Keratinocyte (primary cell): ENCODE measurements at places on chromosomes 13 and 19.

DNA sequence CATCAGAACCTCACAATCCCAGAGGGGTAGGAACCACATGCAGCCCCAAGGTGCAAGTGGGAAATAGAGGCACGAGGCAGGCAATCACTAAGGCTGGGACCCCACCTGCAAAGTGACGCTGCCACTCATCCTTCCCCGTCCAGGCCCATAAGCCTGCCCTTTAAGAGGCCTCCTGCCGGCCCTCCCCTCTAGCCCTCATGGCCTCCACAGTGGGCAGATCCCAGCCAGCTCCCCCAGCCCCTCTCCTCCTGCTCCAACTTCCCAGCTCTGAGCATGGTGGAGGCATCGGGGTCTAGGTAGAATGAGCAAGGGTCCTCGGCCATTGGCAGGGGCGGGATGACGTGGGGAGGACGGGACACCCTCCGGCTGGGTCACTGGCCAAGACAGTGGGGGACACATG, 2.7 kb downstream of the ZSCAN18 start:
- no peak for DNase-seq

DNA sequence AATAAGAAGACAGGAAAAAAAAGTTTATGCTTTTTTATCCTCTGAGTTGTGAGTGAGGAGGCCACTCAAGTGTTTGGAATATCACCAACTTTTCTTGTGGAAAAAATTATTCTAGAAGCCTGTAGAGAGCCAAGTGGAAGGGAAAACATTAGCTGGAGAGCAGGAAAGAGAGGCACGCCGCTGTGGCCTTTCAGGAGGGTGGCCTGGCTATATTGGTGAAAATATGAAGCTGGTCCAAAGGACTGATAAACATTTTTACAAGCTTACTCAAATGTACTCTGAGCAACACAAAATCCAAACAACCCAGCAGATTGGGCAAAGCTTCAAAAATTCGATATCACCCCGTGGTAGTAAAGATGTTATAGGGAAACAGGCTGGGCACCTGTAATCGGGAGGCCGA, 2.3 kb upstream of the EIF3G start:
- DNase-seq, result no peak

DNA sequence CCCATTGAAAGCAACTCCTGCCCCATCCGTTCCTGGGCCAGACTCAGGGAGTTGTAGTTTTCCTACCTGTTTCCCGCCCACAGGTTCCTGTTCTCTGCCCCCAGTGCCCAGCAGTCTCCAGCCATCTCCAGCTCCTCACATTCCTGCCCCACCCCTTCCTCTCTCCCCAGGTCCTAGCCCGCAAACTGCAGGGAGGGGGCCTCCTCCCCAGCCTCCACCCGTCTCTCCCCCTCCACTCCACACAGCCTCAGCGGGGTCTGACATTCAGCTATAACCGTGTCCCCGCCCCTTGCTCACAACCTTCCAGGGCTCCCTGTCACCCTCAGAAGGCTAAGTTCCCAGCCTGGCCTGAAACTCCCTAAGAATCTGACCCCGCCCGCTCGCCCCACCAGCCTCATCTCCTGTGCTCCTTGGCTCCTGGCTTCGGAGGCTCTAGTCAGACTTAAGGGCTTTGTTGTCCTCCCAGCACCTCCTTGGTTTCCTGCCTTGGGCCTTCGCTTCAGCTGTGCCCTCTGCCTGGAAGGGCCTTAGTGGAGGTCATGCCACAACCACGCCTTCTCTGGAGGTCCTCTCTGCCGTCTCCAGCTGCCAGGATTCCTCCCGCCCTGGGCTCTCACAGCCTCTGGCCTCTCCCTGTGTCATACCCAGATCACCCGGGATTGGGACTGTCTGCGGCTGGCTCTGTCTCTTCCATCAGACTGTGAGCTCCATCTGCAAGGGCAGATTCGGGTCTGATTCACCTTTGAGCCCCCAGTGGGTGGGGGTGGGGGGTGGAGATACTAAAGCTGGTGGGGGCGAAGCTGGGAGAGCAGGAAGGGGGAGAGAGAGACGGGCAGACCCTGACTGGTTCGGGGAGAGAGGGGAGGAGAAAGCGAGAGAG, 5.1 kb upstream of the SPACA6 start:
- DNase-seq, result no peak

DNA sequence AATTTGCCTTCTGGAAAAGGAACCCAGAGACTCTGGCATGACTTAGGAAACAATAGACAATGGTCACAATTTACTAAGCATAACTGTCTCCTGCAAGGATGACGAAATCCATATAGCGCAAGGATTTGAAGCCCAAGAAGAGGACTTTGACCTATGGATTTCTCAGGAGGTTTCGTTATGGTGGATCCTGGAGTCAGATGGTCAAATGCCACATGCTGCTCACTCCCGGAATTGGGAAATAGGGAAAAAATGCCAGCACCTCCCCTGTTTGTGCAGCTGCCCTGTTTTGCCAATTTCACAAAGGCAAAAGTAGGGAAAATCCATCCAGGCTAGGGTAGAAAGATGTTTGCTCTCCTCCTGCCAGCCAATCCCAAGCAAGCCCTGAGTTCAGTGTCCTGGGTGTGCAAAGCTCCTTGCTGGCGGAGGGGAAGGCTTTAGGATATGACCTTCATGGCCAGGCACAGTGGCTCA, 23.4 kb downstream of the RDH8 start:
- no peak for DNase-seq

GRCh38 chr13:107117327-107118012, 549.5 kb upstream of the ARGLU1 start:
- no peak for DNase-seq

- no peak for DNase-seq
Measured at GRCh38 chr19:19026299-19026971, 6.9 kb downstream of the SUGP2 start.

- no peak for DNase-seq
Measured at GRCh38 chr19:41088151-41088550, at the start of gene CYP2A13. Gene CYP2A13 (plus strand): TSS chr19:41088451. CDS start chr19:41088472, 21 bp downstream.

GRCh38 chr13:102845289-102845629, 573 bp upstream of the ERCC5 start:
- no peak for DNase-seq

DNA sequence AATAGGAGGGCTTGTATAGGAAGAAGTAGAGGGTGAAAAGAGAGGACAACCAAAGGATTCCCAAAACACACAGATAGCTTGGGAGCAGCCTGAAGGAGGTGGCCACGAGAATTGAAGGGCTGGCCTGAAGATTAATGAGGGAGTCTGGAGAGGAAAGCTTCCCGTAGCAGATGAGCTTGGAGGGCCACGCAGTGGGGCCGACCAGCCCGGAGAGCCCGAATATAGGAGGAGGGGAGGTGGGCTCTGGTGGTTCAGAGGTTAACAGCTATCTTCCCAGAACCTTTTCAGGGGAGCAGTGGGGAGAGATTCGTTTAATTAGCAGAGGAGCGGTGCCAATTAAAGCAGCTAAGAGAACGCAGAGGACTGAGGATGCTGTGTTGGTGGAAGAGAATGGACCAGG, 154.9 kb downstream of the STK24 start:
- no peak for DNase-seq

DNA sequence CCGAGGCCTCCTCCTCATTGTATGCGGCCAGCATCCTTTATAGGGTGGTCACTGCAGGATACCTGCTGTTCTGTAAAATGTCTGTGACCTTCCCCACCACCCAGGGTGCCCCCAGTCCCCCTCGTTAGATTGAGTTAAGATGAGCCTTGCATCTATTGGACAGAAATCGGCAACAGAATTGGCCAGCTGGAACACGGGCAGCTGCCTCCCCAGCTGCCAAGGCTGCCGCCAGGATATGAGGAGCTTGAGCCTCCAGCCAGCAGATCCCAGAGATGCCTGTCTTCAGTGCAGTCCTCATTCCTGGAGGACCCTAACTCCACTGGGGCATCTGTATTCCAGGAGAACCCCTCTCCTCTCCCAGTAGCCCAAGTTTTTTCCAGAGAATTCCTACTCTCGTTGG, 463.0 kb downstream of the TSHZ3 start:
- no peak for DNase-seq

- no peak for DNase-seq
Measured at GRCh38 chr13:107078229-107078765, 510.4 kb upstream of the ARGLU1 start.

DNA sequence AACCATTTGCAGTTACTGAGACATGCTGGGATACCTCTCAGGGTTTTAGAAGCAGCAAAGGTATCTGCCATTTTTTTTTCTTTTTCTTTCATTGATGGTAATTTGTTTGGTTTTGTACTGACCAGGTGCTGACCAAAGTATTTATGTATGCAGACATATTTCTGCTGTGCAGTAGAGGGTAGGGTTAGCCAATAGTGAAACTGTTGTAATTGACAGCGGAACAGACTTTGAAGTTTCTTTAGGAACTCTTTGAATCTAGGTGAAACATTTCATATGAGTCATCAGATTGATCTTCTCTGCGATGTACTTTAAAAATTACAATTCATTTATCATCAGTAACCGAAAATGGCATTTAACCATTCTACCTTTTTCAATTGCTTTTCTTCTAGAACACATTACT, 63.0 kb downstream of the ITGBL1 start:
- DNase-seq, result no peak

- no peak for DNase-seq
Measured at GRCh38 chr13:39930544-39931444, 275.3 kb downstream of the COG6 start.

GRCh38 chr13:100515410-100515800, 73.2 kb downstream of the GGACT start:
- no peak for DNase-seq

DNA sequence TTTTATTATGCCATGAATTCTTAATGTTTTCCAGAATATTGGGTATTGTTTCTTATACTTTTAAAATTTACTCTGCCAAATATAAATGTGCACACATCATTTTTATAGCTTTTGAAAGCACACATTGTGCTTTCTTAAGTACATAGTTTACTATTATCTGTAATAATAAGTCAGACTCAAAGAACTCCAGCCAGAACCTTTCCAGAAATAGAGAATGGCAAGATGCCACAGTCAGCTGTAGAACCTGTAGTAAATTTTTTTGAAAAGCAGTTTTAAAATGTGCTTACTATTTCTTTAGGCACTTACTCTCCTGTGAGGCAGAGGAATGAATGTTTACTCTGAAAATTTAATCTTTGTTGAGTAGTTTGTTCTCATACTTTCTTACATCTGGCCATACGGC, 1287.1 kb downstream of the PCDH9 start:
- DNase-seq, result no peak

- DNase-seq, result no peak
Measured at GRCh38 chr13:60075850-60076249, 87.9 kb downstream of the DIAPH3 start.

DNA sequence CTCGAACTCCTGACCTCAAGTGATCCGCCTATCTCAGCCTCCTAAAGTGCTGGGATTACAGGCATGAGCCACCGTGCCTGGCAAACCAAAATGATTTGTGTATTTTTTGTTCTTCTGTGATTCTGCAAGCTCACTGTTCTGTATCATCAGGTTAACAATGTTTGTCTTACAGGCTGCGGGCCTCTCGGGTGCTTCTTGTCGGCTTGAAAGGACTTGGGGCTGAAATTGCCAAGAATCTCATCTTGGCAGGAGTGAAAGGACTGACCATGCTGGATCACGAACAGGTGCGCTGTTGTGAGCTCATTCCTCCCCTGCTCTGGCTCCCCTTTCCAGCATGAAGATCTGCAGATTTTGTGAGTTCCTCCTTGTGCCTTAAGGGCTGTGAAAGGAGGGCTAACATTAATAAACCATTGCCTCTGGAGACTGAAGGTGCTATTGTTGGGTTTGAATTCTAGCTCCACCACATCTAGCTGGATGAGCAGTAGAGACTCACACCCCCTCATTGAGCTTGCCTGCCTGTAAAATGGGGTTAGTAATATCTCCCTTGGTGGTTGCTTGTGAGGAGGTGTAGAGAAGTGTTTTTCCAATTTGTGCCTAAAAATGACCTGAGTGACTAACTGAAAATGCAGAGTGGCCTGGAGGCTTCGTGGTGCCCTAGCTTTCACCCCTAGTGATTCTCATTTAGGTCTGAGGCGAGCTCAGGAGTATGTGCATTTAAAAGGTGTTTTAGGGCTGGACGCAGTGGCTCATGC, 12.9 kb downstream of the SAE1 start:
- no peak for DNase-seq

- no peak for DNase-seq
Measured at GRCh38 chr19:17184371-17184841, 30.8 kb upstream of the USE1 start.

- no peak for DNase-seq
Measured at GRCh38 chr19:5149508-5149907, 180.6 kb downstream of the KDM4B start.
